Activated CD4-positive, alpha-beta T cell treated with anti-CD3 and anti-CD28 coated beads, Interleukin-2, amount 10 ng/mL, durations not matched to agents 24 days and 14 days (primary cell): ENCODE measurements at places on chromosomes 11 and 22. TPM values are rescaled to one million over a fixed set of nuclear protein-coding genes. Genes with fewer than 3 reads are reported as not detected.

The KRTAP5-7 gene
- not detected in 2 replicates for total RNA-seq

The LRRC51 gene
- 7.0 and 7.1 TPM in 2 replicates for total RNA-seq

The OR5B21 gene
- not detected in 2 replicates for total RNA-seq

The SHANK2 gene
- total RNA-seq = not detected in 2 replicates

The CHKB gene
- 83.2 and 84.7 TPM in 2 replicates for total RNA-seq
